ENCODE measurements at places on chromosomes 5 and 9.

- no peak for DNase-seq
Measured at GRCh38 chr5:2909035-2909434, 157.6 kb upstream of the IRX2 start.

DNA sequence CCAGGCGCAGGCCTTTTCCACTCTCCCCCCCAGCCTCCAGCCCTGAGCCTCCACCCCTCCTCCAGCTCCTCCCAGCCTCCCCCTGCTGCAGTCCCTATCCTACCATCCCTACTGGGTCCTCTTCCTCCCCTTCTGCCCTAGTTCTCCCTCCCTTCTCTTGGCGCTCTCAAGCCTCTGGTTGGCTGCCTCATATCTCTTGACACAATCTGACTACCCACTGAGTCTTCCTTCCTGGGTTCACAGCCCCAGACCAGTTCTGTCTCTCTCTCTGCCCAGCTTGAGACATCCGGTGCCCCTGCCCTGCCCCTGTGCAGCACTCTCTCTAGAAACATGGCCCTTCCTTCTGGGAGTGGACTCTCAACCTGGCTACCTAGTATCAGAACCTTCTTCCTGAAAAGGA, 76.2 kb downstream of the TSPAN17 start:
- DNase-seq = no peak

DNA sequence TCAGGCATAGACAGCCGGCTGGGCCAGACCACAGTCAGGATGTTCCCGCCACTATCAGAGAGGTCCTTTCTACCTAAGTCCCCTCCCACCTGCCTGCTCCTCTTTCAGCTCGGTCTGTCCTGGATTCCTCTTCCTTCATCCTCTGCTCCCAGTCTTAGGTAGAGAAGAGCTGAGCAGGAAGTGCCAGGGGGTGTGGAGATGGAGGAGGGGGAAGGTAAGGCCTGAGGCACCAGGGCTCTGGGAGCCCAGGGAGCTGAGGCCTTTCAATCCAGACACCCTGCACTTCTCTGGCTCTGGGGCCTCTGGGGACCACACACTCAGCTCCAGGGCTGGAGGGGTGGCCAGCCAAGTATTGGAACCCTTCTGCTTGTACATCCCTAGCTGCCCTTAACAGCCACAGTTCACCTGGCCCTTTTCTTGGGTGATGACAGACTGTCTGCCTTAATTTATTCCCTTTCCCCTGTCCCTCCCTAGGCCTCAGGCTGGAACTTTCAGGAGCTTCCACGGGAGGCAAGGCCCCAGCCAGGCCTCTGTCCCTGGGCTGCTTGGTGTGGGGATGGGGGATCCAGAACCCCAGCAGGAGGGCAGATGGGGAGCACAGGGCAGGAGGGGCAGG, 15.6 kb downstream of the IRF1 start:
- DNase-seq = no peak

- DNase-seq = no peak
Measured at GRCh38 chr5:154274828-154275185, 84.3 kb downstream of the GALNT10 start.

- DNase-seq = no peak
Measured at GRCh38 chr5:123808461-123809380, 296.7 kb downstream of the CSNK1G3 start.

GRCh38 chr5:56233230-56233629, at the start of gene ANKRD55:
ANKRD55 (minus strand) TSS chr5:56233330; CDS start chr5:56232913, 417 bp downstream.
- DNase-seq = no peak

DNA sequence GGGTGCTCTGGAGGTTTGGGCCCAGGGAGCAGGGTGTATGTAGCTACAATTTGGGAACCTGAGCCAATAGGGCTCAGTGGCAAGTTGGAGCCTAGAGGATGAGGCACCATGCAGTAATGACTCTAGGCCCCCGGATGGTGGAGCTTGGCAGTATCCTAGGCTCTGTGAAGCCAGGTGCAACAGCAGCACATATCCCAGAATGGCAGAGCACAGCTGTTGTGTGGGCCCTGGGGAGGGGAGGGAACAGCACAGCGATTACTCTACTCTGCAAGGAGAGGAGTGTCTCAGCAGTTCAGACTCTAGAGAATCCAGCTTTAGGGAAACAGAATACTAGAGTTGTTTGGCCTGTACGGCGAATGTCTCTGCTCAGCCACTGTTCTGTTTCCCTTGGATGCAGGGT, 56.1 kb downstream of the LRRTM2 start:
- no peak for DNase-seq

DNA sequence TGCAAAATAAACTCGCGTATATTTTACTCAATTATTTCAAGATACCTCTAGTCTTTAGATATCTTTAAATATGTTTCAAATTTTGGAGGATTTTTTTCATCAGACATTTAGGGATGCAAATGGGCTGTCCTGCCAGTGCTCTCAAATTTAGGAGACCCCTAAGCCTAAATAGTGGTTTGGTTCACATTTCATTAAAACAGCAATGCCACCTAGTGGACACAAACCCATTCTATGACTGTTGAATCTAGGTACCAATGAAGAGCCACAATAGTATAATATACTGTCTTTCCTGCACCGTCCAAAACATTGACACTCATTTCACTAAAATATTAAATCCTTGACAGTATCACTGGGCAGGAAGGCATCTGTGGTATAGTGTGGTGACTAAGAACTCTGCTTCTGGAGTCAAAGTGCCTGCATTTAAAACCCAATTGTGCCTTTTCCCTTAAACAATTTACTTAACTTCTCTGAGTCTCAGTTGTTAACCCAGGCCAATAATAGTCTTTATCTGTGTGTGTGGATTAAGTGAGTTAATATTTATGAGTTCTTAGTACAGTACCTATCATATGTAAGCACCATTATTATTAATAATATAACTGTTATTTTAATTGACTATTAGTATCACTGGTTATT, 148.0 kb downstream of the RORB start:
- DNase-seq = no peak

DNA sequence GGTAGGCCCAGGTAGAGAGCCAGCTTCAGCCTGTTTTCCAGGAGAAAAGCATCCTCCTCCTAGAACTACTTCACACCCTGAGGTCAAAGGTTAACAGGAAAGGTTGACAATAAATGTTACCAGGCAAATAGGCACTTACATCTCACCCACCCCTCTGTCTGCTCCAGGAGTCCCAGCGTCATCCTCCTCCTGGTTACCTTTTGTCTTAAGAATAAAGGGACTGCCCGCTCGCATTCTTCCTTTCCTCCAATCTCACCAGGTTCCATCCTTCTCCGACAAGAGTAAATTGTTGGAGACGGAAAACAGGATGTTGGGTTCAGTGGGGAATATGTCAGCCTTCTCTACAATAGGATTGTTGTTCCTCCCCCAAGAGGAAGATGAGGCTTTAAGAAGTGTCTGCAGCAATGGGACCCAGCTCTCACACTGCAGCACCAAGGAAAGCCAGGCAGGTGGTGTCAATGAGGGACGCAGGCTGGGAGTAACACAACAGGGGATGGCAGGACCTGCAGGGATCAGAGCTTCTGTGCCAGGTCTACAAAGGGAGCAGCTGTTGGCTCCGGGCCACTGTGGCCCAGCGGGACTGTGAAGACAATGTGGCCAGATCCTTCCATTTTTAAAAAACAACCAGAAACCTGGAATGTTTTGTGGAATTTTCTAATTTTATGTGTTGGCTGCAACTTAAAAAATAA, 29.0 kb downstream of the FAT2 start:
- no peak for DNase-seq

- no peak for DNase-seq
Measured at GRCh38 chr9:98154678-98155077, 35.7 kb upstream of the TRIM14 start.

DNA sequence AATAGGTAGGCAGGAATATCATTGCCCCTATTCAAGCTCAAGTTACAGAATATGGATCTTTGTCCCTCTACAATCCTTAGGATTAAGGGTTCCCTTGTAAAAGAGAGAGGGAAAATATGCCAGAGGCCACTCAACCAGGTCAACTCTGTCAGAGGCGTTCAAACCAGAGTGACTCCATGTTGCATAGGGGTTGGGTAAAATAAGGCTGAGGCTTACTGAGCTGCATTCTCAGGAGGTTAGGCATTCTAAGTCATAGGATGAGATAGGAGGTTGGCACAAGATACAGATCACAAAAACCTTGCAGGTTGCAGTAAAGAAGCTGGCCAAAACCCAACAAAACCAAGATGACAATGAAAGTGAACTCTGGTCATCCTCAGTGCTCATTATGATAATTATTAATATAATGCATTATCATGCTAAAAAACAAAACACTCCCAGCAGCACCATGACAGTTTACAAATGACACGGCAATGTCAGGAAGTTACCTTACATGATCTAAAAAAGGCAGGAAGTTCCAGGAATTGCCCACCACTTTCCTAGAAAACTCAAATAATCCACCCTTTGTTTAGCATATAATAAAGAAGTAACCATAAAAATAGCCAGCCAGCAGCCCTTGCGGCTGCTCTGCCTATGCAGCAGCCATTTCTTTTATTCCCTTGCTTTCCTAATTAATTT, 64.8 kb downstream of the ERP44 start:
- DNase-seq = no peak

DNA sequence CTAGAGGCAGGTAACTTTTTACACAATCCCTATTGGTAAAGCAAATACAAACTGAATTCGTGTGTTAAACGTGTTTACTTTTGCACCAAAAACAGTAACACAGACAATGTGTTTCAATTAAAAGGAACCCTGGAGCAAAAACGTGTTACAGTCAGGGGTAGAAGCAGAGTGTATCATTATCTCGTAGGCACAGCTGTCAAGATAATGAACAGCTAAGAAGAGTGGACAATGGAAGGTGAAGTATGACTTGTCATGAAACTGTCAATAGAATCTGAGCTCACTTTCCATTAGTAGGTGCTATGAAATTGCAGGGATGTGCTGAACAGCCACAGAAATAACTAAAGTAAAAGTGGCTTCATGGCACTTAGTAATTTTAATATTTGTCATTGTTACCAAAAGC, 1229.8 kb upstream of the WWC1 start:
- no peak for DNase-seq

- DNase-seq = no peak
Measured at GRCh38 chr9:131358556-131358955, 35.3 kb upstream of the PRRC2B start.

GRCh38 chr9:30482499-30482898, 1901.9 kb upstream of the ACO1 start:
- DNase-seq = no peak
